ENCODE measurements at places on chromosomes 11 and 22.

GRCh38 chr11:10409207-10409661 lies 45.8 kb upstream of the AMPD3 start:
- DNase-seq: no peak

- DNase-seq: no peak
Observed at GRCh38 chr11:35151241-35151640, 12.3 kb downstream of the CD44 start.

- DNase-seq: peak; percentile 73
Observed at GRCh38 chr11:78414321-78415051, 3.1 kb downstream of the GAB2 start.

DNA sequence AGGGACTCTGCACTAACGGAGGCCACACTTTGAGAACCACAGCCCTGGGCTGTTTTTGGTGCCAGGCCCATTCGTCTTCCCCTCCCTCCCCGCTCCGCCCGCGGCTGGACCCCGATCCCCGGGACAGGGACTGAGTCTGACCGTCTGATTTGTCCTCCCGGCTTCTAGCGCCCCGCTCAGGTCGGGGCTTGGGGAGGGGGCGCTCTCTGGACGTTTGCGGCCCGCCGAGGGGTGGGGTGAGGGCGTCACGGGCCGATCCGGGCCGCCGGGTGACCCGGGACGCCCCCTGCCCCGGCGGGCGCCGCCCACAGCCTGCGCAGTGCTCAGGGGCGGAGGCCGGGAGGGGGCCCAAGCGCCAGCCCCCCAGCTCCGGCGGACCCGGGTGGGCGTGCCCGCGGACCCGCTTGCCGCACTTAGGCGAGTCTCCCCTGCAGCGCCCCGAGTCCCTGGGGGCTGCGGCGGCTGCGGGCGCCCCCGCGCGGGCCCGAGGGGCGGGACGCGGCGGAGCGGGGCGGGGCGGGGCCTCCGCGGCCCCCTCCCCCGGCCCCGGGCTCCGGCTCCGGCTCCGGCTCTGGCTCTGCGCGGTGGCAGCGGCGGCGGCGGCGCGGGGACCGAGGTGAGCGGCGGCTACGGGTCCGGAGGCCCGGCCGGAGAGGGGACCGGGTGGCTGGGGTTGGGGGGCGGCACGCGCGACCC lies 33.7 kb upstream of the PRR5 start:
- no peak for DNase-seq

GRCh38 chr11:122656073-122656630 lies 630 bp downstream of the UBASH3B start:
- peak; percentile 60 for DNase-seq

Data from hematopoietic multipotent progenitor cell treated with erythropoietin and hydrocortisone succinate and interleukin-3 and kit ligand, for 6 days (in vitro differentiated cells).